ENCODE measurements at places on chromosomes 7 and 10.

DNA sequence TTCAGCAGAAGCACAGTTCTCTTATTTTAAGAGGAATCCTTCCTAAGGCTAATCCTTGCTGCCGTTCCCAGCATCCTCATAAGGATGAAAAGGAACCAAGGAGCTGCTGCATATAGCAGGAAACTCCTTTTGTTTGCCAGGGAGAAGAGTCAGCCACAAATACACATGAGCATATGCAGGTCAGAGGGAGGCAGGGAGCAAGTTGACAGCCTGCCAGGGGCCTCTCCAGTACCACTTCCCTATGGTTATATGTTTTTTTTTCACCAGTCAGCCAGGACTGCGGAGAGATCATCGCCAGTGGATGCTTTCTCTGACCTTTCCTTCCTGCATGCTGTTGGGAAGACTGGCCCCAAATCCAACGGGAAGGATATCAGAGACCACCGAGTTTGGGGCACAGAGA, 39.8 kb downstream of the SLC35B4 start:
- DNase-seq = no peak

DNA sequence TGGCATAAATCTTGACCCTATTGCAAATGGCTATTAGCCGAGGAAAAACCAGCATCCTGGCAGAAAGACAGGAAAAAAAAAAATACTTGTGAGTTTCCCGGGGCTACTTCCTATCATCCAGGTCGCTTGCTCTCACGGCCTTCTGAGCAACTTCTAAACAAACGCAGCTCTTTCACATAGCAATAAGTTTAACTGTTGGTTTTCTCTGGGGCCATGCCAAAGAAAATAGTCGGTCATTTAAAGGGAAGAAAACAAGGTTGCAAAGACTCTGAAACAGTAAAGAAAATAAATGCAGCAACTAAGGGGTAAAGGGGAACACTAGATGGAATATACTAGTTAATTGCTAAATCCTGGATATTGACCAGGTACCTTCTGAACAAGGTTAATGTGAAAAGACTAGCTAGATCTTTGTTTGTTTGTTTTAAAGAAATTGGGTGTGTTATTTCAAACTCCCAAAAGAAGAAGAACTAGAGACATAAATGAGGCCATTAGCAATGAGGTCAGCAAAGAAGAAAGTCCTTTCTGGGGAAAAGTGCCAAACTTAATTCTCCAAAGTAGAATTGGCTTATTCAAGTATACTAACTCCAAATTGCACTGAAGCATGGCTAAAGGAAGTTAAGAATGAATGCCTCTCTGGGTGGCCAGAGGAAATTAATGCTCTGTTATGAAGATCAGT, 54.2 kb downstream of the SLC39A12 start:
- no peak for DNase-seq

GRCh38 chr7:112421666-112422486, 28.4 kb upstream of the IFRD1 start:
- DNase-seq = no peak

DNA sequence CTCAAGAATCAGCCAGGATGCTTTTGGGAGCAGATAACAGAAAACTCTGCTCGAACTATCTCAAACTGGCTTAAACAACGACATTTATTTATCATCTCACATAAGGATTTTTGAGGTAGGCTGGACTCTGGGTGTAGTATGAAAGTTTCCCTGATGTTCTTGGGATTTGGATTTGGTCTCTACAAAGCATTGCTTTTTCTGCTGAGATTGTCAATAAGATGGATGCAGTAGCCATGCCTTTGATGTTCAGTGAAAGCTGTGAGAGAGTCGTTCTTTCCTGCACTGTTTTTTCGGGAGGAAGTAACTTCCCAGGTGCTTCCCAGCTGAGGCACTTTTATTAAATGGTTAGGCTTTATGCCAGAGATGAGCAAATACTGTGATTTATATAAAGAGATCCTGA, 181.1 kb downstream of the PRKG1 start:
- DNase-seq = no peak

GRCh38 chr7:26583094-26583648, 281.2 kb downstream of the SKAP2 start:
- DNase-seq = no peak
